Stimulated activated CD4-positive, alpha-beta T cell treated with anti-CD3 and anti-CD28 coated beads, TNF-alpha, amount 100 ng/mL, for 4 hours (primary cell): ENCODE measurements at places on chromosomes 3 and 15.
A peak's percentile ranks its signal among the peaks of the same experiment; 100 is the strongest.

- no peak for DNase-seq
Observed at GRCh38 chr15:72161361-72162132, 36.0 kb downstream of the GRAMD2A start.

GRCh38 chr15:73965758-73966113 lies 26.4 kb downstream of the STOML1 start:
- DNase-seq: no peak

DNA sequence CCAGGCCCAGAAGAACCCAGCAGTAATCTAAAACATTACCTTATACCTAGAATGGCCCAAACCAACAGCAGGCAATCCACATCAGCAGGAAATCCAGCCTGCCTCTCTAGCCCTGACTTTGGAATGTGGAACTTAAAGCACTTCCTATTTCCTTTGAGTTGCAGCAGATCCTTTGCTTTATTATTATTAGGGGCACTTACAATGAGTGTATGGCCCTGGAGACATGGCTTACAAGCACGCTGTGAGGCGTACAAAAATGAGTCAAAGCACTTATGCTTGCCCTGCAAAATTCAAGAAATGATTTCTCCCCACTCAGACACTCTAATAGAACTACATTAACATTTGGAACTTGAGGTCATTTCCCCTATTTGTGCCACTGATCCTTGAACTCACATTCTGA lies 9.5 kb upstream of the KNSTRN start:
- no peak for DNase-seq

DNA sequence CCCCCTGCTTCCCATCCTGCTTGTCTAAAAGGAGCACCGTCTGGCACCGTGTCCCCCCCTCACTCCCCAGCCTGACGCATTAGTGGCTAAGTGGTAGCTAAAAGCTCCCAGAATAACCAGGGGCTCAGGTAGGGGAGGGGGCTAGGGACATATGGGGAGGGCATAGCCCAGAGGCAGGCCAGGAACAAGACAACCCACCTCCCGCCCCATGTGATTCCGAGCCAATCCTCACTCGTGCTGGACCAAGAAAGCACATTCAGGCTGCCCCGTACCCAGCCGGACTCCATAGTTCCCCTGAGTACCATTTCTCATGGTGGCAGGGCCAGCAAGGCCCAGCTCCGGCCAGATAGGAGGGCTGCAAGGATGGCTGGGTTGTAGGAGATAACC lies 11.5 kb downstream of the SEMA7A start:
- no peak for DNase-seq

GRCh38 chr3:194294199-194294894 lies 56.8 kb downstream of the CPN2 start:
- DNase-seq: no peak

GRCh38 chr15:62122249-62122648 lies 42.8 kb downstream of the C2CD4B start:
- no peak for DNase-seq

GRCh38 chr3:193894121-193894863 lies 241.7 kb upstream of the HES1 start:
- DNase-seq: no peak

- DNase-seq: no peak
Observed at GRCh38 chr3:18634461-18634860, 209.3 kb upstream of the SATB1 start.

GRCh38 chr3:171028025-171028778 lies 1.7 kb upstream of the SLC2A2 start:
- no peak for DNase-seq

- no peak for DNase-seq
Observed at GRCh38 chr15:48541341-48542278, 103.9 kb downstream of the FBN1 start.

DNA sequence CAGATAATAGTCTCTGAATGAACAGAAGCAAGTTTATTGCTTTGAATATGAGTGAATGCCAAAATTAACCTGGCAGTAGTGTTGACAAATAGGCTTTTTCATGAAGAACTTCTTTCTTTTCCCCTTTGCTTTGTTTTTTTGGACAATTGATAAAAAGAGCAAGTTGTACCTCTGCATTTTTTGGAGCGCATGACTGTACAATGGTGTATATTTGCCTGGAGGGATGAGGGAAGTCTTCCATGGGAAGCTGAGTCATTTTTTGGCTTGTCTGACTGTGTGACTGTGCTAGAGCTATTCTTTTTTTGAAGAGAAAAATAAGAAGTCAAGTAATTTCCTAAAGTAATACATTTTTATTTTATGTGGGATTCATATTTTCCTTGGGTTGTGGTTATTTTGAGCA lies 186.9 kb downstream of the KLHL25 start:
- DNase-seq: no peak

DNA sequence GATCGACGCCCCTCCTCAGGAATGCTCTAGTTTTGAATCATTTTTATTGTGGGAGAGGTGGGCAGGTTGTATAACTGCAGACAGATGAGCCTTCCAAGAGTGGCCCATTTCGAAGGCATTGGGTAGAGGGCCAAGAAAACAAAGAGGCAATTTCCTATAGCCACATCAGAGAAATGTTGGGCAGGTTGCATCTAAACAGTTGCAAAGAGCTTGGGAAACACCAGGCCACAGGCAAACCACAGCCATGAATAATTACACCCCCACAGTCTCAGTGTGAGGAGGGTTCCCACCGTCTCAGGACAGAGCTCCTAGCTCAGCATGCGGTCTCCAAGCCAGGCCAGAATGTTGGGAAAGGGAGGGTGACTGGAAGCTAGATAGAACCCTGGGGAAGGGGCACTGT lies 257.3 kb downstream of the ABHD5 start:
- DNase-seq: no peak

DNA sequence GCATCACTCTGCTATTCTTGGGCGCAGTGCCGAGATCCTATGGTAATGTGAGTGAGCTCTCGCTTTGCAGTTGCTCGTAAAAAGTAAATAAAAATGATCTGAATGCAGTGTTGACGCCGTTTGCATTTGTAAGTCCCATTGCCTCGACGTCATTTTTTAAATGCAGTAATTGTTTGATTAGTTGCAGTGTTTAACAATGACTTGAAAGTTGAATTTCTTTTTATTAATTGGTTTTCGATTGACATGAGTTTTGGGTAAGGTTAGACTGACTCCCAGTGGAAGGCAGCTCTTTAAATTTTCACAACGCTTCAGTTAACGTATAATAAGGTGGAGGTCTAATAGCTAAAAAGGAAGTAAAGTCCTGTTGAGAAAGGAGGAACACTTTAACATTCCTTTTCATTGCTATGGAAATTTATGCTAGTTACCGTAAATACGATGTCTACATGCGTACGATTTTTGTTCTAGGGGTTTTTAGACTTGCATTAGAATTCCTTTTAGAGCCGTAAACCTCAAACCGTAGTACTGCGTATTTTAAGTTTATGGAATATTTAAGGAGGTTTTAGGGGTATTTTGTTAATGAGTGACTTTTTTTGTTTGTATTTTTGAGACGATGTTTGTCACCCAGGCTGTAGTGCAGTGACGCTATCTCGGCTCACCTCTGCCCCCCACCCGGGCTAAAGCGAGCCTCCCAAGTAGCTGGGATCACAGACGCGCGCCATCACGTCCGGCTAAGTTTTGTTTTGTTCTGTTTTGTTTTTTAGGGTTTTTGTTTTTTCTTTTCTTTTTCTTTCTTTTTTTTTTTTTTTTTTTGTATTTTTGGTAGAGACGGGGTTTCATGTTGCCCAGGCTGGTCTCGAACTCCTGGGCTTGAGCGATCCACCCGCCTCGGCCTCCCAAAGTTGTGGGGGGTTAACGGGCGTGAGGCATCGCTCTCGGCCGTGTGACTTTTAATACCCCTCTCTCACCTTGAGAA lies 1.4 kb downstream of the MORF4L1 start:
- DNase-seq: peak; percentile 10

DNA sequence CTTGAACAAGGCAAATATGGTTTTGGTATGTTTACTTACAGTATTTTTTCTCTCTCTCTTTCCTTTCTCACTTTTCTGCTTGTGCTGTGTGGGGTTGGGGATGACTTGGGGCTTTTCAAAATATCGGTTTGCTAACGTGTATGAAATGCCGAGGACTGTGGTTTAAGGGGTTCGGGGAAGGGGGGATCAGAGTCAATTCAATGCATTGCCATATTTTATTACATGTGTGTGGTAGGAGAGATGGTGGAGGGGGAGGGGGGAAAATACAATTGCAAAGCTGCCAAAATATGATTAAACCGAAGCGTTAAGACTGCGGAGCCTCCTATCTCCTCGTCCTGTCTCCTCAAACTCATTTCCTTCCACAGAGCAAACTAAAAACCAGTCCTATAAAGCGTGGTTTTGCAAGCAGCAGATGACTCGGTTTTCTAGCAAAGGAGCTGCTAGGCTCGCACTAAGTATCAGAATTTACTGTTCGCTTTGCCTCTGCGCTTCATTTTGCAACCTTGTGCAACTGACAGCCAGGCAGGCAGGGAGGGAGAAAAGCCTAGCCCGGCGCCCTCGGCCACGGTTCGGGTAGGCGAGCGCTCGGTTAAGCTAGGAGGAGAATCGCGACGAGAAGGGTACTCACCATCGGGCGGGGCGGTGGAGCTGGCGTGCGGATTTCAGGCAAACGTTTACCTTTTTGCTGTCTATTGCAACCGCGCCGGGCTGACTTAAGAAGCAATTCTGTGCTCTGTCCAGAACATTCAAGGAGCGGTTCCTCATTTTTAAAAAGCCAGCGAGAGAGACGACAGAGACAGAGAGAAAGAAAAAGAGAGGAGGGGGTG lies 4.0 kb upstream of the NR2F2 start:
- DNase-seq: no peak

- no peak for DNase-seq
Observed at GRCh38 chr3:29478611-29479010, 197.7 kb downstream of the RBMS3 start.

GRCh38 chr15:79773128-79773527 lies 123.7 kb downstream of the MTHFS start:
- no peak for DNase-seq

DNA sequence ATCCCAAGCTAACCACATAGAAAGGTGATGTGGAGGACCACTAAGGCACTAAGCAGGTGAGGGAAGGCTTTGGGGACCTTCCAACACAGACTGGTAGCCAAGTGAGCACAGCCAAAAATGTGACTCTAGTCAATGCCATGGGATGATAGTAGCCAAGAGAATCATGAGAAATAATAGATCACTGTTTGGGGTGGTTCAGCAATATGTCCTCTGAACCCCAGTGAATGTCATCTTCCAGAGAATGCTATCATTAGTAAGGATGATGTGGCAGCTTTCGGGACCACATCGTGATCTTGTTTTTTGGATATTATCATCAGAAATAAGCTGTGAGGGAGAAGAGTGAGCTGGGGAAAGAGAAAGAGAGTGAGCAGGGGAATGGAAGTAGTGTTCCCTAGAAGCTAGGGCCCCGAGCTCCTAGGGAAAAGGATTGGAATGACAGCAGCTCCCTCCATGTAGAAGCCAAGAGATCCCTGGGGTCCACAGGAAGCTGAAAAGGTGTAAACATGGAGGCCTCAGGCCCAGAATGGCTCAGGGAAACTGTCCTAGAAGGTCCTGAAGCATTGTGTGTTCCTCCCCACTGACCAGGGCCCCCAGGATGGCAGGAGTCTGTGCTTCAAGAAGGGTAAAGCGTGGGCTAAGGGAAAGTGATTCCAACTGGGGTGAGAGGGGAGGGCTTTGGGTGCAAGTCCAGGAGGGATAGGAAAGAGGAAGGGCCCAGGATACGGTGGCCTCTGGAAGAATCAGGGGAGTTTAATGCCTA lies 56.6 kb upstream of the KLF13 start:
- DNase-seq: no peak

DNA sequence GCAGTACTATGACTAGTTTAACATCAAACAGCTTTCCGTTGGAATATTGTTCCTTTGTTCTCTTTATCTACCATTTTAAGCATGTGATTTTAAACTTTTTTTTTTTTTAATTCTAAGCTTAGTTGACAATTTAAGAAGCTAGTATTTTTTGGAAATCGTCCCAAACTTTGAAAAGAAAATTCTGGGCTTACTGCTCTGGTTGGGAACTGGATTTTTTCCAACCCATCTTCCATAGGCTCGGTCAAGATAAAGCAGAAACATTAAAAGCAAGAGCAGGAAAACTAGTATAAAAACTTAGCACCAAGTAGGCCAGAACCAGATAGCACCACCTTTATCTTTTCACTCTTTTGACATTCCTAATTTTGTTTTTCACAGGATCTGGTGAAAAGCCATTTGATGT lies 49.9 kb downstream of the TSC22D2 start:
- DNase-seq: no peak

- no peak for DNase-seq
Observed at GRCh38 chr3:143727391-143727790, 120.9 kb downstream of the SLC9A9 start.

GRCh38 chr3:59518283-59519055 lies 468.6 kb upstream of the CFAP20DC start:
- DNase-seq: no peak

GRCh38 chr3:111936191-111936841 lies 42.5 kb upstream of the ABHD10 start:
- DNase-seq: no peak

DNA sequence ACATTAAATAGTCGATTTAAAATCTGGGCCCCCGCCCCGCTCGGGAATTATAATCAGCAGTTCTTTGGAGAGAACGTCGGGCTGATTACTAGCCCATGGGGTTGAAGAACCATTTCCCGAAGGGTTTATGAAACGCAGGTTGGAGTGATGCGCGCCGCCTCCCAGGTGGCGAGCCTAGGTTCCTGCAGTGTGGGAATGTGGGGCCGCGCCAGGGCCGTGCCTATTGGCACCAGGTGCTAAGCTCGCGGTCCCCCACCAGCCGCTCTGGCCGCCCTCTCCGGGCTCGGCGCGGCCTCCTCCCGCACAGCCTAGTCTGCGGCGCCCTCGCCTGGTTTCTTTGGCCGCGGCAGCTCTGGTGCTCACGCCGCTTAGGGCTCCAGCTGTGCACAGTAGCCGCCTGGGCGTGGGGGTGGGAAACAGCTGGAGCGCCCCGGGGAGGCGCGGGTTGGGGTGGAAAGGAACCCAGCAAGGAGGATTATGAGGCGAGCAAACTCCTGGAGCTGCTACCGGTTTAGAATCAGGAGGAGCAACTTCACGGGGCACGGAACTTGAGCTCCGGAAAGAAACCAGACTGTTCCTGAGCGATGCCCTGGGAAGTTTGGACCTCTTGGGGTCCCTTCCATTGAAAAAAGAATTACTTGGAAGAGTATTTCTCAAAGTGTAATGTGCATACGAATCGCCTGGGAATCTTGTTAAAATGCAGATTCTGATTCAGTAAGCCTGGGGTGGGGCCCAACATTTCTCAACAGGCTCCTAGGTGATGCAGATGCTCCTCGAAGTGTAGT lies 5.6 kb upstream of the MECOM start:
- DNase-seq: no peak

- DNase-seq: no peak
Observed at GRCh38 chr3:118466795-118467330, 567.8 kb downstream of the IGSF11 start.

DNA sequence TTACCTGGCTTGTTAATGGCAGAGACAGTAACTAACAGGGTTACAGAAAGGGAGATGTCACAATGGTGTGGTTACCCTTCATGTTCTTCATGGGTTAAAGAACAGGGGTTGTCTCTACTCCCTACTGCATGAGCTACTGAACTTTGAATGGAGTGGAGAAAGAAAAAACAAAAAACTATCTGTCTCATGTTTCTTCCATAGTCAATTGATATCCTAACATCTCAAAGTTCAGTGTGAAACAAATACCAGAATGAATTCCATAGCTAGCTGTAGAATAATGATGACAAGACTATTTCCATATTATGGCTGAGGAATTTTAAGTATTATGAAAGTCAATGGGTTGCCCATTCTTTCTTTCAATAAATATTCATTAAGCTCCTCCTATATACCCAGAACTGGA lies 161.3 kb upstream of the LPP start:
- DNase-seq: no peak

- DNase-seq: no peak
Observed at GRCh38 chr3:53815651-53816050, 30.6 kb downstream of the CHDH start.
